CD4-positive, alpha-beta T cell treated with Interleukin-17A for 4 hours (primary cell): ENCODE measurements at places on chromosomes 4 and X.

- no peak for DNase-seq
Observed at GRCh38 chrX:41338436-41338835, 4.5 kb downstream of the DDX3X start.

- no peak for DNase-seq
Observed at GRCh38 chr4:70783096-70783495, 56.6 kb downstream of the GRSF1 start.

- DNase-seq: no peak
Observed at GRCh38 chr4:100581337-100581736, 63.5 kb upstream of the EMCN start.

DNA sequence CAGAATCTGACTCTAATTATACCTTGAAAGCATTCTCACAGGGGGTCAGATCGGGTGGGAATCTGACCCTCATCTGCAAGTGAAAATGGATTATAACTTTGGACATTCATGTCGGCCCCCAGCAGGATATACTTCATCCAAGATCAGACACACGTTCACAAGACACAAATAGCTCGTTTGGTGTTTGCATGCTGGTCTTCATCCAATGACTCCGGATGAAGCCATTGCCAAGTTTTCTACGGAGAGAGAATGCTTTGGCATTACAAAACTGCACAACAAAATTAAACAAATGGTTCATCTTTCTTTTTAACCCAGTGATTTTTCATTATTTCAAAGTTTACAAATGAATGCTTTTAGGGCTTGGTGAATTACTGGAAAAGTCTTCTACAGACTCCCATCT is 105.5 kb downstream of the MID1 start:
- no peak for DNase-seq

GRCh38 chr4:47469951-47470350 is 6.4 kb upstream of the COMMD8 start:
- no peak for DNase-seq
